Cerebellar nuclear complex (tissue), 1 donor: ENCODE measurements at places on chromosomes 4 and X.

GRCh38 chrX:2596045-2596444, 95.0 kb upstream of the CD99 start:
- DNase-seq: no peak

- DNase-seq: no peak
These were observed 1060.6 kb downstream of the STIM2 start for GRCh38 chr4:27921231-27921630.

GRCh38 chr4:186825069-186825468, 101.4 kb upstream of the FAT1 start:
- DNase-seq: no peak

GRCh38 chr4:166957451-166957850, 276.8 kb downstream of the SPOCK3 start:
- no peak for DNase-seq

GRCh38 chrX:54794795-54795194, 3.3 kb downstream of the ITIH6 start:
- no peak for DNase-seq

DNA sequence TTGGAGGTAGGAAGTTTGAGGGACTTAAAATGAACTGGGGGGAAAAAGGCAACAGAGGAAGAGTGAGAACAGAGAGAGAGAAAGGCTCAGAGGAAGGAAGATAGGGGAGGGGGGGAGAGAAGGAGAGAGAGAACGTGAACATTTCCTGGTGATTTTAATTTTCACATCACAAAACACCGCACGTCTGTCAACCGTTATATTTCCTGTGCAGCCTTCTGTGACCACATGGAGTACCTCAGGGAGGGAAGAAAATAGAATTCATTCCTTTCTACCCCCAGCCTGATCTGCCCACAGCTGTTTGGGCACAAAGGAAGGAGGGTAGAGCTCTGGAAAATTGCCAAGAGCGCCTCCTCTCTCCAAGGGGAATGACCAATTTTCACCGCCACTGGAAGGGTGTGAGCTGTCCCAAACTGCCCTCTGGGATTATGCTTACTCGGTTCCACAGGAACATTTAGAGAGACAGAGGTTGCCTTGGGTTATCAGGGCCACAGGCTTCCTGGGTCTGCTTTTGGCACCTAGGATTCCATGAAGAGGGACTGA, 135.7 kb upstream of the MAMLD1 start:
- DNase-seq: no peak

DNA sequence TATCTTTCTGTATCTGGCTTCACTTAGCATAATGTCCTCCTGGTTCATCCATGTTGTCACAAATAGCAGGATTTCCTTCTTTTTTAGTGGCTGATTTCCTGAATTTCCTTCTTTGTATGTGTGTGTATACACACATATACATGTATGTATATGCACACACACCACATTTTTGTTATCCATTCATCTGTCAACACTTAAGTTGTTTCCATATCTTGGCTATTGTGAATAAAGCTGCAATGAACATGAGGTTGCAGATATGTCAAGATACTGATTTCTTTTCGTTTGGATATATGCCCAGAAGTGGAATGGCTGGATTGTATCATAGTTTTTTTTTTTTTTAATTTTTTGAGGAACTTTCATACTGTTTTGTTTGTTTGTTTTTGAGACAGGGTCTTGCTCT, 76.2 kb downstream of the WNK3 start:
- no peak for DNase-seq

- DNase-seq: no peak
These were observed 78.3 kb downstream of the SLC9A6 start for GRCh38 chrX:136063340-136064079.

DNA sequence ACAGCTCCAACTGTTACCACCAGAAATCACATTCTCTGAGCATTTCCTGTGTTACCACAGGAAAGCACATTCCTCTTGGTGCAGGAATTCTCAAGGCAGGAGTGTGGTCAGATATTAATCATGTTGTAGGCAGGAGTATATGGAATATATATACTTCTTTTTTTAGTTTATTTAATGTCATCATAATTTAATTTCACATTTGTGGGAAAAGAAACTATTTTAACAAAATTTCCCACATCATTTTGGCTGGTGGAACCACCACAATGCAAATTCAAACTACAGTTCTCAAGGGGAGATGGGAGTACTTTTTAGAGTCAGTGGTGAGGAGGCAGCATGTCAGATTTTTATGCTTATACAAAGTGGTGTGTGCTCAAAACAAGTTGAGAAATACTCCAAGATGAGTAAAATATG, 139.0 kb downstream of the ATP10D start:
- no peak for DNase-seq

DNA sequence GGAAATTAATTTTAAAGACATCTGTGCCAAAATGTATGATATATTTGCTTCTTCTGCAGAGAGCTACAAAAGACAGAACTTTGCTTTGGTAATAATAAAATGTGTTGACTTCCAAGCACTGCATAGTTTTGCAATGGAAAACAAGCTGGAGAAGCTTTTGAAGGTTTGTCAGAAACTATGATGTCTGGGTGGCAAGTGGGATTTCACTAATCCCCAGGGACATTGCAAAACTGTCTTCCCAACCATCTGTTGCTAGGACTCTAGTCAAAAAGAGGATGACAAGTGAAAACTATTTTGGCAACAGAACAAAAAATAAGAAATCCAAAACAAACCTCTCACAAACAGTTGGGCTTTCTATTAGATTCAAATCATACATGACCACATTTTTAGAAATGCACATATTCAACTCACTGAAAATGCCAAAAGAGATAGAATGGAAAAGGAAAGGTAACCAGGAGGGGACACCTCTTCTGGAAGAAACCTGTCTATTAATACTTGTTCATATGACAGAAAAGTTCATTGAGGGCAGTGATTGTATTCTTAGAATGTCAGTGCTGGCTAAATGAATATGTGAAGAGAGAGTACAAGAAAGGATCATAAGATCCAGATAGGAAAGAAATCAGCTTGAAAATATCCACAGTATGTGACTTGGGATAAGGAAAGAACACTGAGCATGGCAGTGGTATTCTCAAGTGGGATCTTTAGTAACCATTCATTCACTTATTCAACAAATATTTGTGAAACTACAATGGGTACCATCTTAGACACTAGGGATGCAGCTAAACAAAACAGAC, 228.0 kb downstream of the RASL11B start:
- no peak for DNase-seq

DNA sequence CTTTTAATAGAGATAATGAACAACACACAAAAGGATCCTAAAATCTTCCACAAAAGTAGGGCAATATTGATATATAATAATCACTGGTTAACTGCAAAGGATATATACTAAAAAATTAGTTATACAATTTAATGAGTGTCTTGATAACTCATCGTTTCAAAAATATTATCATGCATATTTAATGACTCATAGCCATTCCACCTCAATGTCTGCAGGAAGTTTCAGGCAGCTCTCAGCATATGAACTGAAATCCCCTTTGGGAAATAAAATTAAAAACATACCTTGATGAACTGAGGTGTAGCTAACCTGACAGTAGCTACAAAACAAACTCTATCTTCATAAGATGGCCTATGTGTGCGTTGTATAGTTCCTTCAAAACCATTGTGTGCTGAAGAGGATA, 62.9 kb downstream of the TMEM165 start:
- DNase-seq: no peak

DNA sequence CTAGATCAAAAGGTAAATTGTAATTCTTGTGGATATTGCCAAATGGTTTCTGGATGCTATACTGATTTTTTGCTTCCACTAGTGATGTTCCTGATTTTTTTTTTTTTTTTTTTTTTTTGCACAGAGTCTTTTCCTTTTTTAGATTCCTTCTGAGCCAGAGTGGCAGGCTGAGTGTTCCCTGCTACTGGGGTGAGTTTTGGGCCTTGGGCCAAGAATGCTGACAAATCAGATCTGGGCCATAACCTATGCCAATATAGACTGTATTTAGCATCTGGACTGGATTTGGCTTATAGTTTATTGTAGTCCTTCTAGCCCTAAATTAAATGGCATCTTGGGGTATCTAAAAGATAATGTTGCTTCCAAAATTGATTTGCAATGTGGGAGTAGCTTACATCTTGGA, 52.8 kb downstream of the REPS2 start:
- no peak for DNase-seq

DNA sequence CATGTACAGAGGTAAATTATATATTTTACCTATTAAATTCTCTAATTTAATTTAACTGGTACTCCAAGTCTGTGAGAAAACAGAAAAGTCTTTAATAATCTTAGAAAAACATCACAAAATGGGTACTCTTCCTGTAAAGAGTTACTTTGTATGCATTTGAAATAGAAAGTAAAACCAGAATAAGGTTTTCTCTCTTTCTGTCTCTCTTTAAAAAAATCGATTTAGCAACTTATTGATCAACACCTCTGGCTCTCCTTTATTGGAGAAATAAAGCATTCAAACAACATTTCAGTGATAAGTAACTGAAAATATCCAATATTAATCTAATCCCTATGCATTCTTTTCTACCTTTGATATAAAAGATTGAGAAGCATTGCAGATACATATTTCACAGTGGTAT, 27.4 kb downstream of the ATOH1 start:
- no peak for DNase-seq

DNA sequence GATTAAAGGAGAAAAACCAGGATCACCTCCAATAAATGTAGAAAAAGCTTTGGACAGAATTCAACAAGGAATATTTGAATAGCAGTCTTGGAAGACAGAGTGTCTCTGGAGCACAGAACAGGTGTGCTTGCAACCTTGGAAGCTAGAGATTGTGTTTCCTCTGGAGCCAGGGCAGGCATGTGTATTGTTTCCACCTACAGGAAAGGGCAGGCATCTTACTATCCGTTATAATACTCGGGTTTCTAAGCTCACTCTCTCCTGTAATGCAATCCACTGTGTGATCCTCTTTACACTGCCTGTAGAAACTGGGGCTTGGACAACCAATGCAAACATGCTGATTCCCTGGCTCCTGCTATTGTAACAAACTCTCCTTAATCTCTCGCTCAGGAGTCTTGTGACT, 14.4 kb downstream of the CCDC110 start:
- no peak for DNase-seq

- DNase-seq: no peak
These were observed 184.9 kb downstream of the PDGFC start for GRCh38 chr4:156786713-156787112.

- no peak for DNase-seq
These were observed 14.0 kb upstream of the JADE3 start for GRCh38 chrX:46898207-46898606.

DNA sequence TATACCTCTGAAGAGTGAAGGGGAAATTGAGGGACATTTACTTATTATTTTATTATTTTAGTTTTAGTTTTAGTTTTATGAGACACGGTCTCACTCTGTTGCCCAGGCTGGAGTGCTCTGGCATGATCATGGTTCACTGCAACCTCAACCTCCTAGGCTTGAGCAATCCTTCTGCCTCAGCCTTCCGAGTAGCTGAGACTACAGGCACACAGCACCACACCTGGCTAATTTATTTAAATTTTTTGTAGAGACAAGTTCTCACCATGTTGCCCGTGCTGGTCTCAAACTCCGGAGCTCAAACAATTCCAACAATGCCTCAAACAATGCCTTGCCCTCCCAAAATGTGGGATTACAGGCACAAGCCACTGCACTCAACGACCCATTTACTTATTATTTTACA, 68.4 kb upstream of the BMP2K start:
- no peak for DNase-seq

DNA sequence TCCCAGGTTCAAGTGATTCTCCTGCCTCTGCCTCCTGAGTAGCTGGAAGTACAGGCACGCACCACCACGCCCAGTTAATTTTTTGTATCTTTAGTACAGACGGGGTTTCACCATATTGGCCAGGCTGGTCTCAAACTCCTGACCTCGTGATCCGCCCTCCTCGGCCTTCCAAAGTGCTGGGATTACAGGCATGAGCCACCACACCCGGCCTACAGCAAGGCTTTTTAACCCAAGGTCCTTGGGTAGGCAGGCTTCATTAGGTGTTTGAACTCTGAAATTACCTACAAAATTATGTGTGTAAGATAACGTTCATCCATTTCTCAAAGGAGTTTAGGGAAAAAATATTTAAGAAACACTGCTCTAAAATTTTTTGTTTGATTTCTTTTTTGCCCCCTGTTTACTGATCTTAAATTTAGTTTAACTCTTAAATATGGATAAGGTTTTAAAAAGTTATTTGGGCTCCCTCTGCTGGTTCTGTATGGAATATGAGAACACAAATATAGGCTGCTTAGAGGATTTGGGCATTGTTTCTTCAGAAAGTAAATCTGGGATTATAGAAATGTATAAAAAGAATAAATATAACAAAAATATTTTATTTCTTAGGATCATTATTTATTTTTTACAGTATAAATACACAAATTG, 92.8 kb downstream of the CBR4 start:
- DNase-seq: no peak

- DNase-seq: no peak
These were observed 6.4 kb upstream of the BRWD3 start for GRCh38 chrX:80816051-80816450.

DNA sequence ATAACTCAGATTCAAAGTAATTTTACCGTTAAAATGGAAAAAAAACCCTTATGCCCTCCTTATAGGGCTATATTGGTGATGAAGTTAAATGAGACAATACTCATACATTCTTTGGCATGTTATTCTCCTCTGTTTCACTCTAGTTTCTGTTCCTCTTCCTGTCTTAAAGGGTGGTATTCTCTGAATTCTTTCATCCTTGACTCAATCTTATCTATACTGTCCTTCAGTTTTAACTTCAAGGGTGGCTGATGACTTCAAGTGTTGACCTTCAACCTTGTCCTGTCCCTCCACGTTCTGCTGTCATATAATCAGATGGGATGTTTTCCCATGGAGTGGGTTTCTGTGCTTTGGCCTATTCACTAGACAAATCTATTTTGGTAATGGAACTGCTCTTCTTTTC, 44.0 kb downstream of the ZNF518B start:
- DNase-seq: no peak

- DNase-seq: no peak
These were observed 114.9 kb downstream of the SPOCK3 start for GRCh38 chr4:167119392-167119791.

DNA sequence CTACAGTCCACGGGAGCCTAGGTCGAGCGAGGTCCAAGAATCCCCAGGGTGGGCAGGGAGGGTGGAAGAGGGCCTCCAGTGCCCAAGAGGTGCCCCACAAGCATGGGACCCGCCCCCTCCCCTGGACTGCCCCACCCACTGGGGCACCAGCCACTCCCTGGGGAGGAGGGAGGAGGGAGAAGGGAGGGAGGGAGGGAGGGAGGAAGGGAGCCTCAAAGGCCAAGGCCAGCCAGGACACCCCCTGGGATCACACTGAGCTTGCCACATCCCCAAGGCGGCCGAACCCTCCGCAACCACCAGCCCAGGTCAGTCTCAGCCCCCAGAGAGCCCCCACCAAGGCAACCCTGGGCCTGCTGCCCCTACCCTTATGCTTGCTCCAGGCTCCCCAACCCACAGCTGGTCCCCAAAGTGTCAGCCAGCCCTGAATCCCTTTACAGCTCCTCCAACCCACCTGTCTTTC, at the start of gene GATA1:
Gene GATA1 (plus strand): TSS at position 250 of the 460 bp plus-strand sequence. CDS start 4,520 bp downstream, outside the sequence.
- DNase-seq: no peak

DNA sequence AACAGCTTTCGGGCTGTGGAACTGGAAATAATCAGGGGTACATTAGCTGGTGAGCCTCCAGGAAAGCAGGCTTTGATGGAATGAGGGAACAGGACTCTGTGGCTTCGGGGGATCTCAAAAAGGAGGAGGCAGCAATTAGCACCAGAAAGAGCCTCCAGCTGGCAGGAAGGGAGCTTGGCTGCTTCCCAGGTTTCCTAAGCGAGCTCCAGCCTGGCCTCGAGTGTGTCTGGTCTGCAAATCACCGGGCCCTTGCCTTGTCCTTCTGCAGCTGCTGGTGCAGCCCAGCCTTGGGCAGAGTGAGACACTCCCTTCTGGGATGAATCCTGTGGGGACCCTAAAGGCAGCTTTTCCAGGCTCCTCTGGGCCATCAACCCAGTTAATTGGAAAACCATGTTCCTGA, 10.7 kb upstream of the PDHA1 start:
- no peak for DNase-seq

- no peak for DNase-seq
These were observed 80.6 kb downstream of the ATXN3L start for GRCh38 chrX:13239272-13239671.
